K562 (cell line): ENCODE measurements at places on chromosomes 4 and X. TPM values are rescaled to one million over a fixed set of nuclear protein-coding genes. Genes with fewer than 3 reads are reported as not detected.

Gene PRRG1
- 2.8 and 3.7 TPM in 2 replicates for polyA plus RNA-seq

Gene P2RY8
- 0.04 and 0.07 TPM in 2 replicates for polyA plus RNA-seq

Gene SORBS2
- polyA plus RNA-seq, result not detected in 2 replicates

Gene KIT
- polyA plus RNA-seq, result 0.38 and 0.92 TPM in 2 replicates

Gene ZAR1
- polyA plus RNA-seq, result 0.12 and 0.57 TPM in 2 replicates

Gene CDX4
- not detected in 2 replicates for polyA plus RNA-seq

Gene HPSE
- polyA plus RNA-seq, result 0.29 TPM in 1 of 2 replicates, not detected in the other

Gene DRP2
- 0.12 TPM in 2 replicates for polyA plus RNA-seq
